ENCODE measurements at places on chromosomes 2 and 18.

GRCh38 chr2:122999821-123000220 lies 1025.3 kb upstream of the CNTNAP5 start:
- DNase-seq, result no peak

GRCh38 chr2:98800330-98801064 lies 69.6 kb upstream of the MGAT4A start:
- DNase-seq, result no peak

DNA sequence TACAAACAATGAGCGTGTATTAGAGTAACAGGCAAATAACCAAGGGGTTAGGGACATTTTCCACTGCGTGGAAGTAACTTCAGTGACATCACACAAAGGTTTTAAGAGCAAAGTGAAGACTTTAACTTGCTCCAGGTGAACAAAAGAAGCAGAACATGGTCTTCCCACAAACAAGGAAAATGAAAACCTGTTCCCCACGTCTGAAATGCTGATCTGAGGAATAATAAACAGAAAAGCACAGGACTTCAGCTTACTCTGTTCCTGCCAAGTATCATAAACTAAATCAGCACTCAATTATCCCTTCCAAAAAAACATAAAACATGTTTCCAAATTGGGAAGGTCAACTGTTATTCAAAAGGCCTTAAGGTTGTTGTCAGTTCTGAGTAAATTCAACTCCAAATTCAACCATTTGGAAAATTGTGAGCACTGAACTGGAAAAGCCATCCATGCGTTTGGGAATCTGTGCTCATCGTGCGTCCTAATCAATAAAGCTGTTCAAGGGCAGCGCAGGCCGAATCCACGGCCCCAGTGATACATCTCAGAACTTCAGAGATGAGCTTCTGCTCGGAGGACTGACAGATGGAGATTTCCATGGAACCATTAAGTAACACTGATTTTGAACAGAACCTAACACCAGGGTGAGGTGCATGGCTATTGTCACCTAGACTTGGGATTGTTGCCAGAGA lies 7.7 kb upstream of the SNTG2 start:
- DNase-seq, result no peak

DNA sequence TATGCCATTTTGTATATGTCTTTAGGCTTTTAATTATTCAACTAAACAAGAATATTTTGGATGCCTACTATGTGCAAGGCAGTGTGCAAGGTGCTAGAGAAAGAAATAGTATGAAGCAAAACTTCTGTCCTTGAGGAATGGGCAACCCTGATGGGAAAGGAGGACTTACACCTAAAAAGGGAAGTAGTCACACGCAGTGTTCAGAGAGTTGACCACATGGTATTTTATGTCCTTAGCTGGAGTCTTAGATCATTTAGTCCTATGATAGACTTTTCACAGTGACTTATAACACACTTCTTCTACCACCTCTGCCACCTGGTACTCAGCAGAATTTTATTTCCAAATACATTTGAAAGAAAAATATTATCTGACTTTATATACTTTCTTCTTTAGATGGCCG lies 291.6 kb downstream of the PLCL1 start:
- no peak for DNase-seq

GRCh38 chr2:16665748-16666448 lies at the start of gene CYRIA:
CYRIA (minus strand) TSS chr2:16665834; CDS start chr2:16588119, 77,715 bp downstream.
- DNase-seq, result no peak

DNA sequence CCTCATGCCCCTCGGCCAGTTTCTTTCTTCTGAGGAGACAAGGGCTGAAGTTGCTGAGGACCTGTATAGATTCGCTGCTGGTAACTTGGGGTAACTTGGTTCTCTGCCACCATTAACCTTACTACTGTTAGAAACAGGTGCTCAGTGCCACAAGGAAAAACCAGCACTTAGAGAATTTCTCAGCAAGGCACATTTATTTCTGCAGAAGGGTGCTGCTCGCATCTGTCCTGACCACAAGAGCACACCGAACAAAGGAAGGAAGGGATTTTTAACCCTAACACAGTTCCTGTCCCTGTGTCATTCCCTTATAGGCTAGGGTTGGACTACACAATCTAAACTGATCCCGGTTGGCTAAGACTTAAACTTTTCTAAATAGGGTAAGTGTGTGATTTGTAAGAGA lies 154.1 kb downstream of the SOCS6 start:
- no peak for DNase-seq

- DNase-seq, result peak; percentile 20
Observed at GRCh38 chr2:45674035-45674816, 22.8 kb downstream of the PRKCE start.

GRCh38 chr2:53268626-53269025 lies 499.0 kb upstream of the CHAC2 start:
- peak; percentile 20 for DNase-seq
